ENCODE measurements at places on chromosomes 4 and X.

GRCh38 chr4:29459926-29460325, 1260.2 kb upstream of the PCDH7 start:
- DNase-seq, result no peak

- DNase-seq, result no peak
These were observed 30.1 kb downstream of the CYTL1 start for GRCh38 chr4:4989083-4989622.

DNA sequence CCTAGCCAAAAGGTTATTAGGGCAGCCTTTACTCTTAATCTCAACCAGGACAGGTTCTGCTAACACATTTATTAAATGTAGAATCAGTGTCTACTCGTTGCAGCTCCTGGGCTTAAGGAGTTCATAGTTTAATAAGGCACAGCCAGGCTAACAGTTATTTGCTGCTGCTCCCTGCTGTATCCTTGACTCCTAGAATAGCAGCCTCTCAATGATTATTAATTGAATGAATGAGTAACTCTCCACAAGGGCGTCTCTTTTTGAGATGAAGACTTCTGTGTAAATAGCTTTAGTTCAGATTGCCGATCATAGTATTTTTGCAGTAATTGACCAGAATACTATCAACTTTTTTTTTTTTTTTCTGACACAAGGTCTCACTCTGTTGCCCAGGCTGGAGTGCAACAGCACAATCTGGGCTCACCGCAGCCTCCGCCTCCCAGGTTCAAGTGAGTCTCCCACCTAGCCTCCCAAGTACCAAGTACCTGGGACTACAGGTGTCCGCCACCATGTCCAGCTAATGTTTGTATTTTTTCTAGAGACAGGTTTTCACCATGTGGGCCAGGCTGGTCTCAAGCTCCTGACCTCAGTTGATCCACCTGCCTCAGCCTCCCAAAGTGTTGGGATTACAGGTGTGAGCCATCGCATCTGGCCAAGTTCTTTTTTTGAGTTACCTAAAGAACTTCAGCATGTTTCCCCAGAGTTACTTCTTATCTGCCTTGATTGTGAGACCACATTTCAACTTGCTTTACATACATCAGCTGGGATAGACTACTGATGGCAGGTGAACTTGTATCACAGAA, 2.9 kb downstream of the UGDH start:
- DNase-seq, result no peak

DNA sequence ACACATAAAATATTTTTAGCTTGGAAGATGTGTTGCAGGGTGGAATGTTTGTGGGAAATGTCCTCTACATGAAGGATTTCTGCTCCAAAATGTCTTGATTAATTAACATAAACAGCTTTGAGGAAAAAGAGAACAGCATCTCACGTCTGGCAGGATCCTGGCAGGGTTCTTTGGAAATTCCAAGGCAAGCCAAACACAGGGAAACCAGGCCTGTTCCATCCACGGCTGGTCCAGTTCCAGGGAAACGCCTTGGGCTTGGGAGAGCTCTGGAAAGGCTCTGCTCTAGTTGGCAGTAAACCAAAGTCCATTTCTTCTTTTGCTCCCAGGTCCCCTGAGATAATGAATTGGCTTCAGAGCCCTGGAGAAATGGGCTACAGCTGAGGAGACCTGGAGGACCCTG, 42.4 kb upstream of the GAB1 start:
- DNase-seq, result no peak

DNA sequence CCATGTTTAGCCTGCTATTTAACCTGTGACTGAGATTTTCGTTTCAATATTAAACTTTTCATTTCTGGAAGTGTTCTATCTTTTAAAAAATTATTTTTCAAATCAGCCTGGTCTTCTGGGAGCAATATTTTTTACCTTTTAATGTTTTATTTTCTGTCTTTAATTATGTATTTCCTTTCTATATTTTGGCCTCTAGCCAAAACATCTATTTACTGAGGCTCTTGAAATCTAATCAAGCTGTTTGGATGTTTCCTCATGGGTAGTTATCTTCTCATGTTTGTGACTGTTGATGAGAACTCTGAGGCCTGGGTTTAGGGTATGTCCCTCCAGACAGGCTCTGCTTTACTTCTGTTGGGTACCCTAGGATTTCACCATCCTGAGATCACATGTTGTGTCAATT, 10.3 kb upstream of the SLC10A4 start:
- no peak for DNase-seq

DNA sequence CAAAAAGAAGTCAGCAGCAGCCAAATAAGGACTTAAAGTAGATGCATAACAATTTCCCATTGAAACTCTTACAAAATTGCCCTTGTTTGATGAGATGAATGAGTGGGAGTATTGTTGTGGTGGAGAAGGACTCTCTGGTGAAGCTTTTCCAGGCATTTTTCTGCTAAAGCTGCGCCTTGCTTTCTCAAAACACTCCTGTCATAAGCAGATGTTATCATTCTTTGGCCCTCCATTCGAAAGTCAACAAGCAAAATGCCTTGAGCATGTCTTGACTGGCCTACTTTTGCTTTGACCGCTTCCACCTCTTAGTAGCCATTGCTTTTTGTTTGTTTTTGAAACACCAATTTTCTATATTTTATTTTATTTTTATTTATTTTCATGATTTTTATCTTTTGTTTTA, 340.9 kb upstream of the FGF13 start:
- no peak for DNase-seq

- peak; percentile 38 for DNase-seq
These were observed 187.7 kb downstream of the RAP1GDS1 start for GRCh38 chr4:98448908-98449307.

GRCh38 chr4:119683518-119683917, 54.9 kb upstream of the PDE5A start:
- no peak for DNase-seq

All from GDM1 (cell line).